ENCODE measurements at places on chromosomes 2 and 18.

DNA sequence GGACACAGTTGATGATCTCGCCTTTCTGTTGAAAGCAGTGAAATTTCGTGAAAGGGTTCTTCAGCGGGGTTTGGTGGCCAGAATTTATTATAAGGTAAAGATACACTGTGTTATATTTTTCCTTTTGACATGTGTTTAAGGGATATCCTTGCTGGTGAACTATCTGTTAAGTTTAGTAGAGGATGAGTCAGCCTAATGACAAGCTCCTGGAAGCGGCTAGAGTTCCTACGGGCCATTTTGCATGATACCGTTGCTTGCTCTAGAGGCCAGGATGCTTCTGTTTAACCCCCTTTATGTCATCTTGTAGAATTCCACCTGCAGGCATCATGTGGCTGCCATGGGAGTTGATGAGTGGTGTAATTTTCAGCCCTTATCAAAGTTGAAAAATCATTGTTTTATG lies 124.8 kb upstream of the BCL2L11 start:
- no peak for DNase-seq

- no peak for DNase-seq
Observed at GRCh38 chr2:168645696-168646338, 156.6 kb upstream of the NOSTRIN start.

DNA sequence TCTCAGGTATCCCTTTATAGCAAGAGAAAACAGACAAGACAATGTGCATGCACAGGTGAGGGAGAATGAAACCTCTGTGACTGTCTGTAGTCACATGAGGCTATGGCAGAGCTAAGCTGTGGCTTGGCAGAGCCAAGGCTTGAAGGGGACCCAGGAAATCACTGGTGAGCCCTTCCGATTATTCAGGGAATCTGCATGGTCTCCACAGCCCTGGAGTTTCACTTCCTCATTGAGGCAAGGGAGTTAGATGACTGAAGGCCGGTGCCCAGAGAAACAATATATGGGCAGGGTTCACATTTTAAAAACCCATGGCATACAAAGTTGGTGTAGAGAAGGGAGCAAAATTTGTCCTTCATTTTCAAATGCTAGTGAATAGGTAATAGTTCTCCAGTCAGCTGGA lies 144.4 kb upstream of the REV1 start:
- no peak for DNase-seq

DNA sequence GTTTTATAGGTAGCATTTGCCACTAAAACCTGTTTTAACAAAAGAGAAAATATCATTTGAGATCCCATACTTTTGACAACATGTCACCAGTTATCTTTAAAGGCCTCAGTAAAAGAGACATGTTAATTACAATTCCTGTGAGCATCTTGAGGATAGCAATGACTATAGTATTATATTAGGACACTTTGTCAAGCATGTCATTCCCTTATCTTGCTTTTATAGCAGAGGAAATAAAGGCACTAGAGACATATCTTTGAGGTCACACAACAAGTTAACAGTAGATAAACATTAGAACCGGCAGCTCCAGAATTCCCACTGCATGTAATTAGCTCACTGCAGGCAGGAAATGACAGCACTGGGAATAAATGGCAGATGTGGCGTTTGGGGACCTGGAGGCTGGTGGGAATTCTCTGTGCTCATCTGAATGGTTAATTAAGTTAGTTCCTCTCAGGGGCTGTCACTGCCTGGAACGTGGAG lies 25.9 kb downstream of the LYPD6B start:
- peak; percentile 17 for DNase-seq

DNA sequence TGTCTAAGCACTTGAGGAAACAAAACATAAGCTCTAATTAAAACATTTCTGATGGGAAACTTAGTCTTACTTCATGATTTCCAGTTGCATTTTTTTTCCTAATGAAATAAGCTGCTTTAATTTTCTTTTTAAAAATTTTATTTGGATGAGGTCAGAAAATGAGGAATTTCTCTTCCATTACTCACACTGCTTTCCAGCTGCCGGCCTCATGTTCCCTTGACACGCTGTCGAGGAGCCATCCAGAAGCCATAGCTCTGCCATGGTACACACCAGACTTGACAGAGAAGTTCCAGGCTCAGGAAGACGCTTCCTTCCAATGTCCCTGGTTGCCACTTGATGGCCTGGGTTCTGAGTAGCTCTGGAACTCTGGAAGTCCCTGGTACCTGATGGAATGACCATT lies 12.1 kb upstream of the MAPRE2 start:
- no peak for DNase-seq

- no peak for DNase-seq
Observed at GRCh38 chr18:63040788-63041410, 278.7 kb downstream of the BCL2 start.

DNA sequence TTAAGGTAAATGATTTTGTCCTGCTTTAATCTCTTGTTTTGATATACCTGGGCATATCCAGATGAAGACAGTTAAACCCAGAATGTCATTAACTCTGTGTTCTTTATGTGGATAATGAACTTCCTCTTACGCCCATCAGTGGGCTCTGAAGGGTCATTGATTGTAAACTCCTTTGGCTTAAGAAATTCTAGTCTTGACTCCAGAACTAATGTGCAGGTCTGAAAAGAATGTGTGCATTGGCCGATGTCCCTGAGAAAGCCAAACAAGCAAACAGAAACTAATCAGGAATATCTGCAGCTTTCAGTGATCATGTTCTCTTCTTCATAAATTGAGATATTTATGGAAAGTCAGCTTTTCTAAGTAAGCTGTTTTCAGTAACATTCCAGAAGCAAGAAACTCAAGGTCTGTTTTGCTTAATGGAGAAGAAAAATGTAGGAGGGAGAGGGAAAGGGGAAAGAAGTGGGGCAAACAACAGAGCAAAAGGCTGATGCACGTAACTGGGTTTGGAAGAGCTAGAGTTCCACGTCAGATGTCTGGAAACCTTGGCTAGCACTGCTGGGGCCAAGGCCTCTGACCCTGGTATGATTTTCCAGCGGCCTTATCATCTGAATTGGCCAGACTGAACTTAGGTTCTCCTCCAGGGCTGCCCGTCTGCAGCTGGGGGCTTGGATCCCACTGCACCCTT lies 61.3 kb upstream of the FHL2 start:
- no peak for DNase-seq

GRCh38 chr2:118049816-118050140 lies 35.9 kb upstream of the CCDC93 start:
- DNase-seq: no peak

GRCh38 chr2:56222481-56222880 lies 38.7 kb downstream of the CCDC85A start:
- no peak for DNase-seq

DNA sequence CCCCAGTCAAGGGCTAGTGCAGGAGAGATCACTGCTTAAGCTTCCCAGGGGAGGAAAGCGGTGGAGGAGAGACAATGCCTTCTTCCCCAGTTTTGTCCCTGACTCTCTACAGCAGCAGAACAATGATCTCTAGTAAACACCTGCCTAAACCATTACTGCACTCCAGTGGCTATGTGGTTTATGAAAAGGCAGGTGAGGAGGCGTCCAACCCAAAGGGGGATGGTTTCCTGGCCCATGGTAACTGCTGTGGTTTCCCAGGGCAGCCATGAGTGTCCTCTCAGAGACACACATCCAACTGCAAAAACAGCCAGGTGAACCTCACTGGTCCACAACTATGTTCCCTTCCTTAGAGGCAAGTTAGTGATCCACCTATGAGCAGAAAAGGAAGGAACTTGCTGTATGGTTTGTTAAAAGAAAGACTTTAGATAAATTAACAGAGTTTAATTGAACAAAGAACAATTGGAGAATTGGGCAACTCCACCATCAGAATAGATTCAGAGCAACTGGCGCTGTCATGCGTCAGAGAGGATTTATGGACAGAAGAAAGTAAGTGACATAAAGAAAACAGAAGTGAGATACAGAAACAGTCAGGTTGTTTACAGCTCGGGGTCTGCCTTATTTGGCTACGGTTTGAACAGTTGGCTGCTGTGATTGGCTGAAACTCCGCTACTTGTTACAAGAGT lies 4.8 kb upstream of the TTC39C start:
- peak; percentile 72 for DNase-seq

- DNase-seq: no peak
Observed at GRCh38 chr18:55897091-55897689, 309.2 kb upstream of the TCF4 start.

DNA sequence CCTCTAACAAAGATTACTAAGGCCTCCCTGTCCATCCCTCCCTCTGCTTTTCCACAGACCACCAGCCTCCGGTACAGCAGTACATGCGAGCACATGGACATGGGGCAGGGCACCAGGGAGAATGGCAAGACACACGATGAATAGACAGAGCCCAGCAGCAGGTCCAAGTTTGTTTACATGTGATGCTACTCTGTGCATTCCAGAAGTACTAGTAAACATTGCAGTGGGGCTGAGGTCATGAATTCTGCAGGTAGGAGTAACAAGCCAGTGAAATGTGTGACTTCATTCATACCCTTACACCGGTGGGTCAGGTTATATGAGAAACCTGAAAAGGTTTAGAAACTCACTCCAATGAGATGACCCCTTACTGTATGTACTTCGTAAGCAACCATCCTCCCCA lies 205.7 kb downstream of the BCL11A start:
- no peak for DNase-seq

DNA sequence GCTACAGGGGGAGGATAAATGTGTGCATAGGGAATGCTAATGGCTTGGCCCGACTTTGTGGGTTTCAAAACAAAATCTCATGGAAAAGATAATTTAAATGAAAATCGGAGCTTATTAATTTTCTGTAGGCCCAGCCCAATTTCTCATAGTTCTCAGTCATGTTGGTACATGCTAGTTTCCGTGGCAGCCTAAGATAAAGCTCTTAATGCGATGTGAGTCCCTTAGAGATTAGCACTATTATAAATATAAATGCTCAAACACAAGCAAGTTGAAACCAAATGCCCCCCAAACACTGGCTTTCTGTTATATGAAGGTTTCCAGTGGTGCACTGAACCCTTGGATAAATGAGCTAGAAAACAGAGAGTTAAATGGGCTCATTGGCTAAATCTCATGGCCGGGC lies 168.0 kb downstream of the BCL2 start:
- no peak for DNase-seq

- DNase-seq: no peak
Observed at GRCh38 chr2:16252251-16252650, 311.9 kb downstream of the MYCN start.

DNA sequence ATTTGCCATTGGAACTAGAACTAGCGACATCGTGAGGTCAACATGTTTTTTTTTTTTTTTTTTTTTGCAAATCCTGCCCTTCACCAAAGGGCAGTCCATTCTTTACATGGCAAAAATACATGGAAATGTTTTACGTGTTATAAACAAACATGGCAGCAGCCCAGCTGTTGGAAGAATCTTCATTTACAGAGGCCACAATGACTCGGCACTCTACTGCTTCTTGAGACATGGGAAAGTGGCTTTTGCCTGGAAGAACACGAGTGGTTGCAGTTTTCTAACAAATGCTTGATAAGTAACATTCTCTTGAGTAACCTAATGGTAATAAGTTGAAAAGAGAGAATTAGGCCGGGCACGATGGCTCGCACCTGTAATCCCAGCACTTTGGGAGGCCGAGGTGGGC lies 22.8 kb upstream of the POLR1B start:
- DNase-seq: no peak

DNA sequence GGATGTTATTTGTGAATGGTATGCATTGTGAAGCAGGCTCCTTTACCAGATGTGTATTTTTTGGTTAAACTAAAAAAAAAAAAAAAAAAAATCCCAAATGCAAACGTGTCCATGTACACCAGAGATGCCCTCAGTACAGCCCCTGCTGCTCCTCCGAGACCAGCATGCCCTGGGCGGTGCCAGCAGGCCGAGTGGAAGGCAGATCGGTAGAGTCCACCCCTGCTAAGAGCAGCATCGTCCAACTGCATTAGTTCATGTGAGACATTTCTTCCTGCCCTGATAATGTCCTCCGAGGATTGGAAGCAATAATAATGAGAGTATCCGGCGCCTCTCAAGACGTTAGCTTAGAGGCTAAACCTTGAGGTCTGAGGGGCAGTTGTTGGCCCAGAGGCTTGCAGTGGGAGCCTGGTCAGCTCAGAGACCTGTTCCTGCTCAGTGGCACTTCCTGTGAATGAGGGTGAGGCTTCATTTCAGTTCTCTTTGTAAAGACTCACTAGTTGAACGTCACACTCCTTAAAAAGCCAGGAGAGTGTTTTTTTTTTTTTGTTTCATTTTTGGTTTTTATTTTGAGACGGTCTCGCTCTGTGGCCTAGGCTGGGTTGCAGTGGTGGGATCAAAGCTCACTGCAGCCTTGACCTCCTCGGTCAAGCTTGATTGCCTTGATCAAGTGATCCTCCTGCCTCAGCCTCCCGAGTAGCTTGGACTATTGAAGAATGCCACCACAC lies 5.6 kb downstream of the SLC66A3 start:
- DNase-seq: no peak

- DNase-seq: peak; percentile 1
Observed at GRCh38 chr2:42770288-42771131, 6.6 kb upstream of the OXER1 start.

DNA sequence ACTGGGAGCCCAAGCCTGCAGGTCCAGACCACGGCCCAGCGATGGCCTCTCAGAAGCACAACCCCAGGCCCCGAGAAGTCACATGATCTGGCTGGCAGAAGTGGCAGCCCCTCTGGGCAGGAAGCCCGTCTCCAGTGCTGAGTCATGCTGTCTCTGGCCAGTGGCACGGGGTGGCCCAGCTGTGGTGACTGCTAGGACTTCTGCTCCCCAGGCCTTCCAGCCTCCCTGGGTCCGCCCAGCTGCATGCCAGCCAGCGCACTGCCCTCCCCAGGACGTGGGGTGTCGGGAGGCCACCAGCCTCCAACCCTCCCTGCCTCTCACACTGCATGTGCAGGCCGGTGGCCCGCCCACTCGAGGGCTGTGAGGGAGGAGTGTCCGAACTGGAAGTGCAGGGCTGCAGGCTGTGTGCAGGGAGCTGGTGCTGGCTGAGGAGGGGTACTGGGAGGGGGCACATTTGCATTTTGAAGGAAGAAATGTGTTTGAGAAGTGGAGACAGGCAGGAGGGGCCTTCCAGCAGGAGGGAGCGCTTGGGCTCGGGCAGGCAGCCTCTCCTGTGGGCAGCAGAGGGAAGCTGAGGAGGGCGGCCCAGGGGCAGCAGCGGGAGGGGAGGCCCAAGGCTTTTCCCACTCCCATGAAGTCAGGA lies 17.0 kb upstream of the HPCAL1 start:
- DNase-seq: no peak

DNA sequence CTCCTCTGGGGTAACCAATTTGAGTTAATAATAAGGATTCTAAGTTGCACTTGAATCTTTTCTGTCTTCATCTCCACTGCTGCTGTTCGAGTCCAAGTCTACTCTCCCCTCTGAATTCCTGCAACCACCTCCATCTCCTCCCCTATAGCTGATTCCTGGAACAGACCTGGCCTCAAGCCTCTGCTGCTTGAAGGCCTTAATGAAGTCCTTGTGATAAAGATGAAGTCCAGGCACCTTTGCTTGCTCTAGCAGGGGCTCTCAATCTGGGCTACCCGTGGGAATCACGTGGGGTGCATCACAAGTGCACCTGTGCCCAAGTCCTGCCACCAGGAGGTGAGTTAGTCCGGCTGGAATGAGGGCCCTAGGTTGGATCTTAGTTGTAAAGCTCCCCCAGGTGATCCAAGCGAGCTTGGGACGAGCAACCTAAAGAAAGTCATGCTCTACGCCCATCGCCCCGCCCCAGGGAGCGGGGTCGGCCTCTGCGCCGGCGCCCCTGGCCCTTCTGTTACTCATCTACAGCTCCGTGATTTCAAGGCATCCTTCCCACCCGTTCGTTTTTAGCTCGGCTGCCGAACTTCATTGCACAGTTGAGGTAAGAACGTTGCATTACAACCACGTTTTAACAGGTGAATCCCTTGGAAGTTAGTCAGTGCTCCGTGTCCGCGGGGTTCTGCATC lies 905 bp upstream of the IAH1 start:
- no peak for DNase-seq

- DNase-seq: no peak
Observed at GRCh38 chr2:33223856-33224255, 252.6 kb upstream of the RASGRP3 start.

GRCh38 chr18:2326999-2327398 lies 244.3 kb downstream of the METTL4 start:
- no peak for DNase-seq

Data from NCI-H748 treated with DMSO at 0.1 percent for 48 hours (cell line).